ENCODE measurements at places on chromosomes 16 and 17.

GRCh38 chr17:48499735-48500434 lies 30.9 kb downstream of the HOXB1 start:
- DNase-seq = no peak

DNA sequence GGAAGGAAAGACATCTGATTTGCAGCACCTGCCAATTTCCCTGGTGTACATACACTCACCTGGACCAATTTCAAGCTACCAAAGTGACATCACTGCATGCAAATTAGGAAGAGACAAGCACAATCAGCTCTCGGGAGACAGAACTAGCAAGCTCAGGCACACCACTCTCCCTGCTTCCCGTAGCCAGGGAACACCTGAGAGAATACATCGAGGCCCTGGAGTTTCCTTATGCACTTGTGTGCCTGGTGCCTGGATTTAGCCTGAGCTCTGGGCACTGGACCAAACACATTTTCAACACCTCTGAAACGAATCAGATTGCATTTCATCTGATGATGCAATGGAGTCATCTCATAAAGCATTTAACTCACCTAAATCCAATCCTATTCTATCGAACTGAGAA lies 110.5 kb downstream of the HS3ST2 start:
- DNase-seq = no peak

- no peak for DNase-seq
Measured at GRCh38 chr17:39212841-39213480, 12.8 kb downstream of the STAC2 start.

GRCh38 chr16:20944861-20945574 lies 44.4 kb downstream of the LYRM1 start:
- no peak for DNase-seq

GRCh38 chr16:46618516-46618915 lies 2.7 kb downstream of the SHCBP1 start:
- DNase-seq = no peak

DNA sequence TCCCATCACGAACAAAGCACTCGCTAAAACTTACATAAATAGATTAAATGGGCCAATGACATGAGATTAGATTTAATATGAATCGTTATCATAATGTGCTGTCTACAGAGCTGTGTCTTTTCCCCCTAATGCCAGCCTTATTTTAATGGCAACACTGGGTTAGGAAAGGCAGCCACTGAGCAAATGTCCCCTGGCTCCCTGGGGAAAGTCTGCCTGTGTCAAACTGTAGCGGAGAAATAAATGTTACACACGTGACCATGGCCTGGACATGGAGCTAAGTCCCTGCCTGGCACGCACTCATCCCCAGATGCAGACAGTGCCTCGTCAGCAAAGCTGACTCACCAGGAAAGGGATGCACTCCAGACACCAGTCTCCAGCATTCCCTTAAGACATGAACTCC lies 61.3 kb upstream of the SDK2 start:
- DNase-seq = no peak

DNA sequence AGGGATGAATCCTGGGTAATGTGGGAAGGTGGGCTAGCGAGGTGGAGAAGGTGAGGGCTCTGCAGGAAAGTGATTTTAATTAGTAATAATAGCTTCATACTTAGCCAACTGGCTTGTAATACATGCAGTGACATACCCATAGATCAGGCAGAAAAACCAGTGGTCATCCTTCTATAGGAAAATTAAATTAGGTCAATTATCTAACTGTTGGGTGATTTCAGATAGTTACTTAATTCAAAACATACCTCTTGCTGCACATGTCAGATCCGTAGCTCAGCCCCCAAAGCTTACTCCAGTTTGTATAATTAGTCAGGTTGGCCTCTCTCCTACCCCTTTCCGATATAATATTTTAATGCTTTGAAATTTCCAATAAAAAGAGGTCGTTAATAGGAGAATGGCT lies 137.0 kb downstream of the TMEM114 start:
- no peak for DNase-seq

- no peak for DNase-seq
Measured at GRCh38 chr16:78906135-78906534, 694.4 kb downstream of the MAF start.

- no peak for DNase-seq
Measured at GRCh38 chr17:64784353-64785010, 122.4 kb upstream of the SMURF2 start.

DNA sequence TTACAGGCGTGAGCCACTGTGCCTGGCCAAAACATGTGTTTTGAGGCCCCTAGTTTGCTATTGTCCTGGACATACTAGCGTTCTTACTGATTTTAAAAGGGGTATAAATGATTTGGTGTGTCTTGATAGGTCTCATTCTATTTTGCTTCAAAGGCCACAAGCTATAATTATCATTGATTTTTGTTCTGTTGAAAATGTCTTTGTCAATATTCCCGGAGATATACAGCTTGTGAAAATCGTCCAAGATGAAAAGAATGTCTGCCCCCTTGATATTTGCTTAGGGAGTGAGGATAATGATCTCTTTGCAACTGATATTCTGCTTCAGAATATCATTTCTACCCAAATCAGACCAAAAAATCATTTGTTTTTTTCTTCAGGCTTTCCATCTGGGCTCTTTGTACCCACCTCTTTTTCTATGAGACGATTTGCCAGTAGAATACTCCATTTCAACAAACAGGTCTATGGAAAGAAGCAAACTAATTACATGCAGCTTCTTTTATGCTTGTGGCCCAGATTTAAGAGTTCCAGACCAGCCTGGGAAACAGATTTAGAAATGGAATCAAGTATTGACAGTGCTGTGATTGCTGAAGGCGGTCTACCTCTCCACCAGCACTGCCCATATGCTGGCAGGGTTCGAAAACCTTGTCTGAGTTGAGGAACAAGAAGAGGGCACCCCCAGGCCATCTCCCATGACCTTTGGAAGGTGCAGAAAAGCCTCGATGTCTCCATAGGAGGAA lies 14.1 kb upstream of the ST6GALNAC1 start:
- DNase-seq = no peak

DNA sequence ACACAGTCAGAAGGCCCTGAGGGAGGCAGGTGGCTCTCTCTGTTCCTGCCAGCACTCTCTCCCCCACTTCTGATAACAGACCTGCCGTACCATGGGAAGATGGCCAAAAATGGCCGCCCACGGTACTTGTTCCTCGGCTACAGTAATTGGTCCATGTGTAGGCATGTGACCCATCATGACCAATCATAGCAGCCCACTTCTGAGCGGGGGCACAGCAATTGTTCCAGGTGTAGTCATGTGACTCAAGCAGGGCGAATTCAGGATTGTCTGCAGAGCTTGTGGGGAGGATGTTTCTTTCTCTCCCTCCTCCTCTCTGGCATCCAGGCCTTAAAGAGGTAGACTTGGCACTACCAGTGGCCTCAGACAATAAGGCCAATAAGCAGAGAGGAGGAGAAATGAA lies 250.4 kb downstream of the MRTFB start:
- DNase-seq = no peak

- DNase-seq = no peak
Measured at GRCh38 chr16:87690911-87691685, 74.7 kb downstream of the KLHDC4 start.

GRCh38 chr17:29617125-29617480 lies 5.6 kb downstream of the CORO6 start:
- peak; percentile 66 for DNase-seq

DNA sequence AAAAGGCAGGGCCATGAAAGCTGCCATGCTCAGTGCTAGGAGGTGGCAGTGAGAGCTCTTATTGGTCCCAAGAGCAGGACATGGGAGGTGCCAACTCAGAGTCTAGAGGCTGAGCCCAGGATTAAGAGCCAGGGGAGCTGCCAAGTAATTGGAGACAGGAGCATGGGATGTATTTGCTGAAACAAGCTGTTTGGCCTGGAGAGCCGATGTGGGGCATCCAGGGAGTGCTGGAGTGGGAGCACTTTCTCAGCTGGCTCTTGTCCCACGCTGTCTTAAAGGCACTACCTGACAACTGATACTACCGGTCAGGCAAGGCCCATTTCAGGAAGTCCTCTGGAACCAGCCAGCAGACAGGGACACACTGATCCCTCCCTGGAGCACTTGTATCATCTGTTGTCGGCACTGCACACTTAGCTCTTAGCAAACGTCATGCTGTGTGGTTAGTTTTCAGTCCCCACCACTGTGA lies 19.3 kb downstream of the ANKFN1 start:
- peak; percentile 12 for DNase-seq

DNA sequence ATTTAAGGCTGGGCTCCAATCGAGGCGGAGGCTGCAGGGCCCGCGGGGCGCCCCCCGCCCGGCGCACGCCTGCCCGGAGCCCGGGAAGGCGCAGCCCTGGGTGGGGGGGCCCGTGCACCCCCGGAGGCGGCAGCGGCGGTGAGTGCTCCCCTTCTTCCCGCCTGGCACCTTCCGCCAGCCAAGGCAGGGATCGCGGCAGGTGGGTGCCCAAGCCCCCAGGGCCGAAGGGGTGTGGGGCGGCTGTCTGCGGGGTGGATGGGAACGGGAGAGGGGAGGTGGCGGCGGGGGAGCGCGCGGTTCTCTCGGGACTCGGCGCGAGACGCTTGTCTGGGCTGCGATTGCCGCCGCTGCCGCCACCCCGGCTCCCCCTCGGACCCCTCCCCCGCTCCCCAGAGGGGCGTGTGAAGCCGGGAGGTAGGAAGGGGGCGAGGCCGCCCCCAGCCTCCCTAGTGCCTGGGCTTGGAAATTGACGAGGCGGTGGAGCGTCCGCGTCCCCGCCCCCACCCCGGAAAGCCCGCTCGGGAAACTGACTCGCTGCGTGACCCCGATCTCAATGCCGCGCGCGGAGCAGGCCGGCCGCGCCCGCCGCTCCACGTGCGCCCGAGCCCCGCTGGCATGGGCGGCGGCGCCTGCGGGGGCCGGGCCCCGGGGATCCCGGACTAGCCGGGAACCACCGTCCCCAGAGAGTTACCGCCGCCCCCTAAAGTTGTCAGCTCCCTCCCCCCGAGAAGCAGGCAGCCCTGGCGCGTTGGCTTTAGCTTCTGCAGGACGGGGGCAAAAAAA lies 231.5 kb downstream of the MRTFB start:
- DNase-seq = no peak

DNA sequence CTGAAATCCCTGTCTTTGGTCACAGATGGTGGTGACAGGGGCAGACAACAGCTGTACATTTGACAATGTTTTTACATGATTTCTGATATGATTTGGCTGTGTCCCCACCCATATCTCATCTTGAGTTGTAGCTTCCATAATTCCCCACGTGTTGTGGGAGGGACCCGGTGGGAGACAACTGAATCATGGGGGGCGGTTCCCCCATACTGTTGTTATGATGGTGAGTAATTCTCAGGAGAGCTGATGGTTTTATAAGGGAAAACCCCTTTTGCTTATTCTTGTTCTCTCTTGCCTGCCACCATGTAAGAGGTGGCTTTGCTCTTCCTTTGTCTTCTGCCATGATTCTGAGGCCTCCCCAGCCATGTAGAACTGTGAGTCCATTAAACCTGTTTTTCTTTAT lies 353.9 kb downstream of the CPPED1 start:
- DNase-seq = no peak

DNA sequence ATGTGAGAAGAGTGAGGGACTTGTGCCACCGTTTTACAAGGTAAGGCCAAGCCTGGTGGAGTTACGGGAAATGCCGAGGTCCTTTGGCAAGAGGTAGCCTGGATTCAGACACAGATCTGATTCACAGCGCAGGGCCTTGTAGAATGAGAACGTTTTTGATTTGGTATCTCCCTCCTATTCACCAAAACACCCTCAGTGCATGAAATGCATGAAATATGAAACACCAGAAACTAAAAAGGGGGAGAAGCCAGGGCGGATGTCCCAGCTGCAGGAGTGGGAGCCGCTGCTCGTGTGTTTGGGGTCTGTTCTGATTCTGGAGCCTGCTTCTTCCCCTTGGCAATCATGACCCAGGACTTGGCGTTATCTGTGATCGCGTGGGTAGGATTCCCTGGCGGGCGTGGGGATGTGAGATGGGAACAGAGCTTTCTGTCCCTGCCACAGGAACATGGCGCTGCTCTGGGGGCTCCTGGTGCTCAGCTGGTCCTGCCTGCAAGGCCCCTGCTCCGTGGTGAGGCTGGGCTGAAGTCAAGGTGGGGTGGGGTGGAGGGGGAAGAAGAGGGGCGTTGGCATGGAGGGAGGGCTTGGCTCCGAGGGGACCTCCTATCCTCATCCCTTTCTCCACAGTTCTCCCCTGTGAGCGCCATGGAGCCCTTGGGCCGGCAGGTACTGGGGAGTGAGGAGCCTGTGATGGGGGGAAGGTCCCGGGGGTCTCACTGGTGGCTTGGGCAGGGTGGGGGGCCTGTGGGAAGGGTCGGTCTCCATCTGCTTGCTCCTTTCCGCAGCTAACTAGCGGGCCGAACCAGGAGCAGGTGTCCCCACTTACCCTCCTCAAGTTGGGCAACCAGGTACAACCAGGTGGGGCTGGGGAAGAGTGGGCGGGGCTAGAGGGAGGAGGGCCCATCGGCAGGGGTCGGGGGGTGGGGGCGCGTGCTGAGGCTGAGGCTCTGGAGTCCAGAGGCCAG lies 2.2 kb downstream of the SERPINF2 start:
- no peak for DNase-seq

DNA sequence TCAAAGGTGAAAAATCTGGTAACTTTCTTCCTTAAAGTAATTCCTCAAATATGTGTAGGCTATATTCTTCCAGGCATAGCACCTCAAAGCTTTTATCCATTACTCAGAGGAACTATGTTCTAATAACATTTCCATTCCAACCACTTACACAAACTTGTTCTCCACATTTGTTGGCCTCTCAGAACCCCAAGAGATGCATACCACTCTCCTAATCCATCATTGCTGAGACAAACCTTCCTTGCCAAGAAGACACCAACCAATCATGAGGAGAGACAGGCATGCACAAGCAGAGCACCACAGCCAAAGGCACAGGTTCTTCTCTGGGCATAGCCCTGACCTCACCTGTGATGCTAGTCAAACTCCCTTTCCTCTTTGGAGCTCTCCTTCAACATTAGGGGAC lies 20.9 kb downstream of the CDH11 start:
- no peak for DNase-seq

- DNase-seq = no peak
Measured at GRCh38 chr17:79220201-79220712, 145.6 kb downstream of the ENGASE start.

- peak; percentile 85 for DNase-seq
Measured at GRCh38 chr17:73192894-73193701, at the start of gene COG1. Gene COG1 (plus strand): TSS chr17:73193055. CDS start chr17:73193070, 15 bp downstream.

DNA sequence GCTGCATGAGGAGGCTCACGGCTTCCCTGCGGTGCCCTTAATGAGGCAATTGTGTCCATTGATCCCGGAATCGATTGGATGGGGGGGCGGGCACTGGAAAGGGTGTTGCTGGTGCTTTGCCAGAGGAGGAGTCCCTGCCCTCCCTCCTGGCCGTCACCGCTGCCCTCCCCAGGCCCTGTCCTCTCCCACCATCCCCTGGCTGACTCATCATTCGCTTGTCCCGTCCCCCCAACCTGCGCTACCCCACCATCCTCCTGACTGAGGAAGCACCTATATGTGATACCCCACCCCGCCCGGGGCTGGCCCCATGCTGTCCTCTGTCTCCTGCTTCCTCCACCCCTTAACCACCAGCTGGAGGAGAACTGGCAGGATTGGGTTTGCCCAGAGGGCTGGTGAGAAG lies 20.8 kb downstream of the CACNA1G start:
- DNase-seq = no peak
